ENCODE measurements at places on chromosomes 13 and 19.

- DNase-seq: no peak
Measured at GRCh38 chr13:104831831-104832230, 1703.6 kb downstream of the EFNB2 start.

- no peak for DNase-seq
Measured at GRCh38 chr13:22758245-22758644, 422.5 kb upstream of the SGCG start.

DNA sequence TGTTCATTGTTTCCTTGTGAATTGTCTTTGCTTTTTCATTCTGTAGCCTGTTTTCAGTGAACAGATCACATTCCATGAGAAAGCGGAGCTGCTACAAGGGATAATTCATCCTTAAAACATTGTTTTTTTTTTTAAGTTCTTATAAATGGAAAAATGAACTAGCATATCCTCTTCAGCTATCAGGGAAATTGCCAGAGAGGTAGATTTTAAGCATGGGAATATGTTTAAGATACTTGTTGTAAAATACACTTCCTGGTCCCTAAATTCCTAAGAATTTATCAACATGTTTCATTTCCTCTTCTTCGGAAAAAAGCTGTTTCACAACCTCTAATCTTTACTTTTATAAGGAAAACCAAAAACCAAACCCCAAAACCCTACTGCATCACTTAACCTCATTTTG, 238.0 kb downstream of the POSTN start:
- no peak for DNase-seq

DNA sequence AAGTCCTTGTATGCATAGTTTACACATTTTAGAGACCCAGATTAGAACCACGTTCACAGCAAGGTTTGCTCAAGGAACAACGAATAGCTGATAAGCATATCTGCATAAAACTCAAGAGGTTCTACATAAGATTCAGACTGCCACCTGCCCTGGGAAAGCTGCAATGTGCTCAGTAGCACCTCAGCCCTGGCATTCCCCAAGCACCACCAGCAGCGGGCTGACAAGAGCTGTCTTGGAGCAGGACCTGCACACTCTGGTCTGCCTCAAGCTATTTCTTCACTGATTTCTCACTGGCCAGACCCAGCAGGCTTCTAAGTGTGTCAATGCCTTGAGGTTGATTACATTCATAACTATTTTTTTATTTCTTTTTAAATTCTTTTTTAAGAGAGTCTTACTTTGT, 65.8 kb upstream of the UQCRFS1 start:
- no peak for DNase-seq

DNA sequence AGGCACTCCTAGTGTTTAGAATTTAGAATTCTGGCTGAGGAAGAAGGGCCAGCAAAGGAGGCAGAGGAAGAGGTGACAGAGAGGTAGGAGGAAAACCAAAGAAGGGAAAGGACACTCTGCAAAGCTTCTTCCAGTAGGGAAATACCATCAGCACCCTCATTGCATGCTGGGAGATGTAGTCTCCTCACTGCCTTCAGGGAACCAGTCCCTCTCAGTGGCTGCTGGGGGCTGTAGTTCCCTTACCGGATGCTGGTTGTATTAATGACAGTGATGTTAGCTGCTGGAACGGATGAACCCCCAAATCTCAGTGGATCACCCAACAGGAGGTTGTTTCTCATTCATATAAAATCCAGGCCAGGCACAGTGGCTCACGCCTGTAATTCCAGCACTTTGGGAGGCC, 10.1 kb downstream of the GRIN2D start:
- DNase-seq: no peak

DNA sequence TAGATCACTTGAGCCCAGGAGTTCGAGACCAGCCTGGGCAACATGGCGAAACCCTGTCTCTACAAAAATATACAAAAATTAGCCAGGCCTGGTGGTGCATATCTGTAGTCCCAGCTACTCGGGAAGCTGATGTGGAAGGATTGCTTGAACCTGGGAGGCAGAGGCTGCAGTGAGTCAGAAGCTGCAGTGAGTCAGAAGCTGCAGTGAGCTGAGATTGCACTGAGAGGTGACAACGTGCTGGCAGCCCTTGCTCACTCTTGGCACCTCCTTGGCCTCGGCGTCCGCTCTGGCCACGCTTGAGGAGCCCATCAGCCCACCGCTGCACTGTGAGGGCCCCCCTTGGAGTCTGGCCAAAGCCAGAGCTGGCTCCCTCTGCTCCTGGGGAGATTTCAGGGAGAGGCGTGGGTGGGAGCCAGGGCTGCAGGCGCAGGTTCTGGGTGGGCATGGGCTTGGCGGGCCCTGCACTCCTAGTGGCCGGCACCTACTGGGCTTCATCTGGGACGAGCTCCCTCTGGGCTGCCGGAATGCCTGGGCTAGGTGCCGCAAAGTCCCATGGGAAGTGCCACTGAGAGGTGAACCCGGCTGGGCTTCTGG, 39.5 kb upstream of the RPL21 start:
- no peak for DNase-seq

- DNase-seq: no peak
Measured at GRCh38 chr19:50626795-50627194, 12.9 kb downstream of the SYT3 start.

- no peak for DNase-seq
Measured at GRCh38 chr13:81031996-81032395, 691.1 kb upstream of the SPRY2 start.

- no peak for DNase-seq
Measured at GRCh38 chr19:45160870-45161737, at the start of gene NKPD1. Gene NKPD1 (minus strand): TSS chr19:45160982. CDS start chr19:45160150, 832 bp downstream.

DNA sequence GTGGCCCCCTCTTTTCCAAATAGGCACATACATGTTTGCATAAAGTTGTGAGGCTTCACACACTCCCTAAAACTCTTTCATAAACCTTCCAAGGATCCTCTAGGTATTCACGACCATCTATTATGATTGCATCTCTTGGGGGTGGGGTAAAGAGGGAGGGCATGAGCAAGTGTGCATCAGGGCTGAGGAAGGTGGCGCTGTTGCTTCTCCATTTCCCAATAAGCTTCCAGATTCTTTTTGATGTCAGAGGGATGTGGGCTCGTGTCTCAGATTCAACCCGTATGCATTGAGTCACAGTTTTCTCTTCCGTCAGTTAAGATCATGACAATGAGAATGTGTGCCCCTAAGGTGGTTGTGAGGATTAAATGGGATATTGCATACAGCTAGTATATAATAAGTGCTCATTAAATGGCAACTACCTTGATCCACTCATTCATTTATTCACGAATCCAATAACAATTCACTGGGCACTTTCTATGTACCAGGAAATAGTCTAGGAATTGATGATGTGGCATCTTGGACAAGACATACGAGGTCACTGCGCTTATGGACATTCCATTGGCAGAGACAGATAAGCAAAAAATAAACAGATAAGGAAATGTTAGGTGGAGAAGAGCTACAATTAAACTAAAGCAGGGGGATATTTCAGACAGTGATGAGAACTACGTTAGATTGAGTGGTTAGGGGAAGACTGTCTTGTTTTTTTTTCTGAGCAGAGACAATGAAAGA, 10.3 kb downstream of the CYP2B6 start:
- DNase-seq: no peak

DNA sequence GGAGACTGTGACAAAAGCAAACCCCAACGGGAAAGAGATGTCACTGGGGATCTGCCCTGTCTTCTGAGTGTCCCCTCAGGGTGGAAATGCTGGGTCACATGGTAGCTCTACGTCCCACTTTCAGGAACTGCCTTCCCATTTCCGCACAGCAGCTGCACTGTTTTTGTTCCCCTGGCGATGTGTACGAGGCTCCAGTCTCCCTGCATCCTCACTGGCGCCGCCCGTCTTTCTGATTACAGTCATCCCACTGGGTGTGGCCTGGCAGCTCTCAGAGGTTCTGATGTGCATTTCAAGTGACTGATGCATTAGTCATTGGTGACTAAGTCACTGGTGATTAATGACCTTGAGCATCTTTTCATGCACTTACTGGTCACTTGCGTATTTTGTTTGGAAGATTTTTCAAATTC, 21.2 kb downstream of the PCID2 start:
- DNase-seq: peak; percentile 100

DNA sequence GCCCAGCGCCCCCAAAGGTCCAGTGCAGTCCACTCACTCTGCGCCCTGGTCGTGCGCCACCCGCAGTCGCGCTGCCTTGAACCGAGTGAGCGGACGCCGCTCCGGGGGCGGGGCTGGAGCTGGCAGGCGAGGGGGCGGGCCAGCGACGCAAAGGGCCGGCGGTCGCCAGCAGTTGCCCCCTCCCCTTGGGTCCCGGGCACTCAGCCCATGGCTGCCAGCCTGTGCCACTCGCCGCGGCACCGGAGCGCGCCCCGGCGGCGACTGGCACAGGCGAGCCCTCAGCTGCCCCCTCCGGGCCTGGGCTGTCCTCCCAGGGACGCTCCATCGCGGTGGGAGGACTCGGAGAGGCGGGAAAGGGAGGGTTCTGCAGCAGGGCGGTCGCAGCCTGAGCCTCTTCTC, at the start of gene S1PR5:
Gene S1PR5 (minus strand): TSS at position 87 of the 399 bp plus-strand sequence. CDS start 2,436 bp downstream, outside the sequence.
- DNase-seq: no peak

GRCh38 chr13:113748862-113749451, 10.1 kb upstream of the TMEM255B start:
- DNase-seq: no peak

- no peak for DNase-seq
Measured at GRCh38 chr13:26973946-26974345, 197.7 kb downstream of the USP12 start.

- DNase-seq: peak; percentile 20
Measured at GRCh38 chr19:41327576-41328156, 17.7 kb downstream of the CCDC97 start.

DNA sequence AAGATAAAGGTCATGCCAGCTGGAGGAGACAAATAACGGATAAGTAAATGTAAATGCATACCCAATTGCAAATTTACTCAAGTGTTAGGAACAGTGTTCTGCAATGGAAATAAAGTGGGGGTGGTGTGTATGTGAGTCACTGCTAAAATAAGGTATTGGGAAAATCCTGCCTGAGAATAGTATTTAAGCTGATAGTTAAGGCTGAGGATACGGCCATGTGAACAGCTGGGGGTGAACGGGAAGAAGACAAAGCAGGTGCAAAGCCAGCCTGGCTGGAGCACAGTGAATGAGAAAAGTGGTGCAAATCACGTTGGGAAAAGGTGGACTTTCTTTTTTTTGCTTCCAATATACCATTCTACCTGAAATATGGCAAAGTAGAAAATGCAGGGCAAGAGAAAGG, 242.4 kb upstream of the SLC10A2 start:
- DNase-seq: no peak

GRCh38 chr13:51004918-51005460, 95.4 kb downstream of the RNASEH2B start:
- DNase-seq: no peak

DNA sequence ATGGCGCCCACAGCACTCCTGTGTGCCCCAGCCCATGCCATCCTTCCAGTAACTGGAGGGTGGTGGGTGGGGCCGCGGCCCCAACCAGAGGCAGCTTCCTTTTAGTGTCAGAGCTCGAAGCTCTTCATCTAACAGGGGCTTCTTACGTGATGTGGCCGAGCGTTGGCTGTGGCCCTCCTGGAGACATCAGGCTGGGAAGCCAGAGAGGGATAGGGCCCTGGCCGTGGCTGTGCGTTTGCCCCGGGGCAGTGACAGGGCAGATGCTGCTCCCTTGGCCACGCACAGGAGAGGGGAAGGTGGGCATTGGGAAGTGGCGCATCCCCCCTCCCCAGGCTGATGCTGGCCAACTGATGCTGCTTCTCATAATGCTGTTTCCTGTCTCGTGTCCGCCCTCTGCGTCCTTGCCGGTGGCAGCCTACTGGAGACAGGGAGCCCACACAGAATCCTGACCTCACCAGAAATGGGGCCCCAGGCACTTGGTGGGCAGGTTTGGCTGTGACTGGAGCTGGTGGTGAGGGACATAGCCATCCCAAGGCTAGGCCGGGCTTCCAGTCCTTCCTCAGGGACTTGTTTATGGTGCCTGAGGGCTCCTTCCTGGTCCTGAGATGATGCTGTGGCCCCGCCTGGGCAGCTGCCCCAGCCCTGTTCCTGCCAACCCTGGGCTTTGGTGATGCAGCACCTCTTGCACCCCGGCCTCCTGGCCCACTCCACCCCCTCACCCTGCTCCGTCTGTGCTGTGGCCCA, 34.3 kb downstream of the ATP4B start:
- DNase-seq: peak; percentile 82

DNA sequence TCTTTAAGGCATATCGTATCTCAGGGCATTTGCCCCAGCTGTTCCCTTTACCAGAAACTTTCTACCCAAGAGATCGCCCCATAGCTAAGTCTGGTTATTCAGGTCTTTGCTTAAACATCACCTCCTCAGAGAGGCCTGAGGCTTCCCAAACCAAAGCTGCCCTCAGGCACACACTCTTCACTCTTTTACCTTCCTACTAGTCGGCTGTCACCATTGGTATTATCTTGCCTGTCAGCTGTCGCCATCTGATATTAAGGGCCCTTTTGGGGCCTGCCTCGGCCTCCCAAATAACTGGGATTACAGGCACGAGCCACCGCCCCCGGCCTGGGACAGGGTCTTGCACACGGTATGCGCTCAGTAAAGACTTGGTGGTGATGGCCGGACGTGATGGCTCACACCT, 1.0 kb downstream of the GADD45GIP1 start:
- no peak for DNase-seq

GRCh38 chr19:37872383-37872782, 34.0 kb downstream of the WDR87 start:
- no peak for DNase-seq

DNA sequence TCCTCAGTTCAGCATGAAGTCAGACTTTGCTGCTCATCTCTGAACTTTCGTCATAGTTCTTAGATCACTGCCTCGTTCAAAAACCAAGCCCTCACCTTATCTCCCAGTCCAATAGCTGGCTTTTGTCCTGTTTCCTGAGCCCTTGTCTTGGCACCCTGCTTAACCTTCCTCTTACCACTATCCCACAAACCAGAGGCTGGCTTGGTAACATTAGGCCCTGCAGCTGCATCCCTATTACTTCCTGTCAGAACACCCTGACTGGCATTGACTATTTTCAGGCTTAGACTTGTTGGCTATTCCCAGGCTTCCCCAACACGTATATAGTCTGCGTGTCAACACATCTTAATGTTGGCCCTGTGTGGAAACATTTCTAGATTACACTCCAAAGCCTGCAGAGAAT, 172.4 kb downstream of the VWA8 start:
- DNase-seq: no peak

DNA sequence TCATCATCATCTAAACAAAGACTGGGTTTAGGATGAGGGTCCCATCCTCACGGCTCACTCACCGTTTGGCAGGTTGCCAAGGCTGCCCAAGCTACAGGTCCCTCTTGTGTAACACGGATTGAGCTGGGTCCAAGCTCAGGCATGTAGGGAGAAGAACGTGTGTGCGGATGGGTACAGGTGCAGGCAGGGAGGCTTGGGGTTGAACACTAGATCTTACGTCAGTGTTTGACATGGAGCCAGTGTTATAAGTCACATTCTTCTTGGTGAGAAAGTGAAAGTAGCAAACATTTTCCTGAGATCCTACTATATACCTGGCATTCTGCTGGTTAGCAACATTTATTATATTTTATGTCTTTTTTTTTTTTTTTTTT, 136.8 kb upstream of the RNF113B start:
- DNase-seq: no peak

DNA sequence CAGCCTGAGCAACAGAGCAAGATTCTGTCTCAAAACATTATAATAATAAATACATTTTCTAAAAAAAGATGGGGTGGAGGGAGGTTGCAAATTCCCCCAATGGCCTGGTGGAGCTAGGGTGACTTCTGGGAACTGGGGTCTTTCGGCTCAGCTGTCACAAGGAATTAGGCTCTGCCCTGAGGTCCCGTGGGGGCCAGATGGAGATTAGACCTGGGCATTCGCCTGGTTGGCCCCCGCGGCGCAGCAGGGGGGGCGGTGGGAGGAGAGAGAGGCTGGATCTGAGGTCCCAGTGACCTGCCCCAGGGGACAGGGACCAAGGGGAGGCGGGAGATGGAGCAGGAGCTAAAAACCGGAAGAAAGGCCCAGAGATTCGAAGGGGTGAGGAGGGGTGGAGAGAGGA, 14.8 kb downstream of the FUT6 start:
- DNase-seq: no peak

- DNase-seq: no peak
Measured at GRCh38 chr13:35293579-35294226, 182.8 kb downstream of the MAB21L1 start.

Data from T1000 (cell line).